MCF 10A (cell line): ENCODE measurements at places on chromosomes 12 and 14. TPM values are rescaled to one million over a fixed set of nuclear protein-coding genes. Genes with fewer than 3 reads are reported as not detected.

- DNase-seq: no peak
These were observed 109.4 kb upstream of the ATF7IP start for GRCh38 chr12:14256121-14256520.

GRCh38 chr12:10558789-10559188 is 53.1 kb downstream of the EIF2S3B start:
- DNase-seq: no peak

GRCh38 chr12:475286-475685 is 15.5 kb downstream of the B4GALNT3 start:
- no peak for DNase-seq

Gene TAS2R9
- total RNA-seq: not detected in 2 replicates

Gene LRTM2
- not detected in 2 replicates for total RNA-seq
